ENCODE measurements at places on chromosomes 12 and 14.

DNA sequence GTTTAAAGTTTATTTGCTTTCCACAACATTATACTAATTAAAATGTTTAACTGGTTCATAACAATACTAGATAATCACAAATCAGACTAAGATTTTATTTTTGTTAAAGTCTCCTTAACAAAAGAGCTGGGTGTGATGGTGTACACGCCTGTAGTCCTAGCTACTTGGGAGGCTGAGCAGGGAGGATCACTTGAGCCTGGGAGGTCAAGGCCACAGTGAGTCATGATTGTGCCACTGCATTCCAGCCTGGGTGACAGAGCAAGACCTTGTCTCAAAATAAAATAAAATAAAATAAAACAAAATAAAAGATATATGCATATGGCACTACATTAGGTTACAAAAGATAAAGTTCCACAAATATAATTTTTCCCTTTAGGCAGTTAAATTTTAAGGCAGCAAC lies 5.6 kb downstream of the MIS18BP1 start:
- no peak for DNase-seq

DNA sequence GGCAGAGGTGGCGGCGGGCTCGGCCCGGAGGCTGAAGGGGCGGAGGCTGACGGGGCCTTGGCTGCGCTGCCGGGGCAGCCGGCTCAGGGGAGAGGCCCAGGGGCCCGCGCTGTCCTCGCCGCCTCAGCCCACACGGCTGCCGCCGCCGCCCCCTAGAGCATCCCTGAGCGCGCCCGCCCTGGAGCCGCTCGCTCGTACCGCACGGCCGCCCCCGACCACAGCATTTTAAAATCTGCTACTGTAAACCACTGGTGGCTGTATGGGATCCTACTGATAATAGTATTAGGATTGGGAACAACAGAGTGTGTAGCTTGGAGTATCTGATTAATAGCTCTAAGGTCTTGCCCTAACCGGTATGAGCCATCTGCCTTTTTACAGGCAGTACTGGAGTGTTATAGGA lies 22.2 kb upstream of the EDDM3A start:
- no peak for DNase-seq

DNA sequence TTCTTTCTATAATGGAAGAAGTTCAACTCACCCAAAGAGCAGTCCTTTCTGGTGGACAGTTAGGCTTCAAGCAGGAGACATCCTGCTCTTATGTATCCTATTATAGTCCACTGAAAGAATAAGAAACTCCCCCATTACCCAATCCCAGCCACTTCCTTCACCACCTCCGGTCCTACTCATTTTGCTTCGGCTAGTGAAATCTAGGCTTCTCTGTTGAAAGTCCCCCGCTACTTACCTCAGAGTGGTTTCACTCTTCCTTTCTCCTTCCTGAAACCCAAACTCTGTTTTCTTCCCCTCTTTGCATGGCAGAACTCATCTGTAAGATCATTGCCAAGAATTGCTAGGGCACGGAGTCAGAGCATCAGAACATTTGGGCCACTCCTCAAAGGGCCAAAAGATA lies at the start of gene GPR84:
GPR84 (minus strand) TSS at position 74 of the 400 bp plus-strand sequence. CDS start 635 bp downstream, outside the sequence.
- DNase-seq, result no peak

- peak; percentile 38 for DNase-seq
Observed at GRCh38 chr12:18468246-18469075, 207.1 kb downstream of the PIK3C2G start.

DNA sequence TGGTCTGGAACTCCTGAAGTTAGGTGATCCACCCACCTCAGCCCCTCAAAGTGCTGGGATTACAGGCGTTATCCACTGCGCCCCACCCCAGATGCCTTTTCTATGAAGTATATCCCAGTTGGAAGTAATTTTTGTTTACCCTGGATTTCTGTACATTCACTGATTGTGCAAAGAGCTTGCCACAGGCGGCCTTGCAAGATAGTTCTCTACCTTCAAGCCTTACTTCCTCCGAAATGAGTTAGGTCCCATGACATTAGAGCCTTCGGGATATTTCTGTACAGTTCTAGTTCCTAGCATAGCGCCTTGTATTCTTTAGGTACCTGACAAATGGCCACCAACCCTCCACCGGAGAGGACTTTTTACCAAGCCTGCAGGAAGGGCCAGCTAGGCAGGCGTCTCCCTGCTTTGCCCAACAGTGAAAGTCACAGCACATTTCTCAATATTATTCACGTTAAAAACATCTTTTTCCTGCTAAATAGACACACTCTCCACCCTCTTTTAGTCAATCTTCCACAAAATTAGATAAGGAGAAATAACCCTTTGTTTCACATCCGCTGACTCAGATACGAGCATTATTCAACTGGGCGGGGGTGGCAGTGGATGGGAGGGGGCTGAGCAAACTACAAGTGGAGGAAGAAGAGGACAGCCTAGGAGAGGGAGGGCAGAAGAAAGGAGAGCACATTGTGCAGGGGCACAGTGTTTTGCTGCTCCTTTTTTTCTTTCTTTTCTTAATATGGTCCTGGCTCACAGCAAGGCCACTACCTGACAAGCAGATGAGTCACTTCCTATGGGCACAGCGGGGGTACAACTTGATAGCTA lies 40.0 kb upstream of the CAPRIN2 start:
- DNase-seq, result peak; percentile 67

DNA sequence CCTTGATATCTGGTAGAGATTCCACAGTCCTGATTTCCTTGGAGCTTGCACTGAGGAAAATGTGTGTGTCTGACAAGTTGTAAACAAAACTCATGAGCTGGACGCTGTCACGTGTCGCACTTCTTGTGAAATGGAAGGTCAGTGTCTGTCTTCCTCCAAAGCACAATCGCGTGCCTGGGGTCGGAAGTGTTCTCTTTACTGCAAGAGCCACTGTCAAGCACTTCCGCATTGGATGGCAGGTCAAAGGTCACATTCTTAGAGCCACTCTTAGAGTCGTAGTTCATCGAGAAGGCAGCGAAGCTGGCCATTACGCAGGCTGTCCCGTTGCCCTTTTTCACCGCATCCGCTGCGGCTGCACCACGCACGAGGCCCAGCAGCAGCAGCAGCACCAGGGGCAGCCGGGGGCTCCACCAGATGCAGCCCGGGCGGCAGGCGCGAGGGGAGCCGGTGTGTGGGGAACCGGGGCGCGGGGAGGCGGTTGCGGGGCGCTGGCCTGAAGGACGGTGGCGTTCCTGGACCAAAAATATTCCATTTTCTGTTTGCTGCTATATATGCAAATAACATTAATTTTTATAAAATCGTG lies 45.0 kb downstream of the LRTM2 start:
- no peak for DNase-seq

DNA sequence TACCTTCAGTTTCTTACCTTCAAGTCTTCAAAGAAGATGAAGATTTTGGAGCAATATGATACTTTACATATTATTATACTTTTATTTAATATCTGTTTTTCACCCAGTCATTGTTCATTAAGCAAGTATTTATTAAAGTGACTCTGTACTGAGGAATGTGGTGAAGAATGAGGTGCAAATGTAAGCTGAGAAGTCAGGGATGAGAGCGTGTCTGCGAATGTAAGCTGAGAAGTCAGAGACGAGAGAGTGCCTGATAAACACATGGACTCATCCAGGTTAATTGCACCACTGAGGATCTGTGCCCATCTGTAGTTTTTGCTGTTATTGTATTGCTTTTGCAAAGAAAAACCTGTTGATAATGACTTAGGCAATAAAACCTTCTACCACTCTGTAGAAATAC lies 211.9 kb upstream of the FAR2 start:
- peak; percentile 10 for DNase-seq

DNA sequence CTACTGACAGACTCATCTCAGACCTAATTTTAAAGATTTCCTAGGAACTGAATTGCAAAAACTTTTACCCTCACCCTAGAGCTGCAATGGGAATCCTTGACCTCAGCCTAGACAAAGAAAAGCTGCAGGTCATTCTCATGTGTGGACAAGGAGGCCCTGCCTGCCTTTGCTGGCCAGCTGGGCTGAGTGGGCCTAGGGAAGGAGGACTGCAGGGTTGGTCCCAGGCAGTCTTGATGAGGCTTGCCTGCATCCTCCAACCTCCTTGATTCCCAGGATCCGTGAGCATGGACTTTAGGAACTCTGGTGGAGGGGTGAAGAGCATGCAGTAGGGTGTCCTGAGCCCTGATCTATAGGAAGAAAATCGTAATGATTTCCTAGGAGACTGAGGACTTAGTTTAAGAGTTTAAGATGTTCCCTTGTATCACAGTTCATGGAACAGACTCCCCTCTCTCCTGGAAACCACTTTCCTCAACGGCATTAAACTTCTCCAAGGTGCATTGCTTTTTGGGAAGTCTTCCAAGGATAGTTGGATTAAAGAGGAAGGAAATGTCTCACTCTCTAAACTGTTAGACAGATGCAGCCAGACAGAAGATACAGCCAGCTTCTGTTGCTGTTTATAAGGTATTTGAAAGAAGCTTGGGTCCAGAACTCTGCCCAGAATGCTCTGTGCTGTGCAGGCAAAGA lies 55.4 kb upstream of the DDX11 start:
- no peak for DNase-seq

DNA sequence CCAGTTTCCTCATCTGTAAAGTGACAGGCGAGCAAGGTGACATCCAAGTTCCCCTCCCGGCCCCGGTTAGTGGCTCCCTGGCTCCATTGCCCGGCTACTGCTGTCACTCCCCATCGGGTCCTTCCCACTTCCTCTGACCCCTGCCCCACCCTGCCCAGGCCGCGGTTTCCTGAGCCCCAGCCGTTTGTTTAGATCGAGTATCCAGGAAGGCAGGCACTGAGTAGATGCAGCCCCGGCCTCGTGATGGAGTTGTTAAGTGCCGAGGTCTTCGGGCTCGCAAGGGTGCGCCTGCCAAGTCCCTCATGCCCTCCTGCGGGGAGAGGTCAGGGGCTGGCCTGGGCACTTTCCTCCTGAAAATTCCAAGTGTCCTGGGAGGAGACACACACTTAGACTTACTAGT lies 55.4 kb downstream of the TEAD4 start:
- no peak for DNase-seq

GRCh38 chr14:91860238-91860637 lies 7.1 kb downstream of the TC2N start:
- DNase-seq, result no peak

GRCh38 chr12:8069582-8069981 lies 3.4 kb upstream of the C3AR1 start:
- no peak for DNase-seq

GRCh38 chr14:60226298-60226697 lies 22.7 kb upstream of the PPM1A start:
- no peak for DNase-seq

DNA sequence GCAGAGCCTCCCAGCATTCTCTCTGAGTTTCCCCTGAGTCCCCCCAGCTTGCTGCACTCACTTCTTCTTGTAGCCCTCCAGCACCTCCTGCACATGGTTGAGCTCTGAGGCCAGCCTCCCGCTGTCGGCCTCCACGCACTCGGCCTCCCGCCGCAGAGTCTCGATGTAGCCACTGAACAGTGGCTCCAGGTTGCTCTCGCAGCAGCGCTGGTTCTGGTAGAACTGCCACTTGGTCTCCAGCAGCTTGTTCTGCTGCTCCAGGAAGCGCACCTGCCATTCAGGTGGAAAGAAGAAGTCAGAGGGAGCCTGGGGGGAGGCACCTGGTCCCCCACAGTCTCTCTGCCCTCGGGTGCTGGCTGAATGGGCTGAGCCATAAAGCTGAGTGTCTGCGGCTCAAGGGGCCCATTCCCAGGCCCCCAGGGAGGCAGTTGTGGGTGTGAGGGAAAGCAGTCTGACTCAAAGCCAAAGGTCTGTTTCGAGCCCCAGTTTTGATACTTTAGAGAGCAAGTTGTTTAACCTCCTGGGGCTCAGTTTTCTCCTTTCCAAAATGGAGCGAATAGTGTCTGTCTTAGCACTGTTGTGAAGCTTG lies 2.3 kb downstream of the KRT85 start:
- DNase-seq, result no peak
